ENCODE measurements at places on chromosomes 16 and 17.

GRCh38 chr16:73735954-73736353 lies 560.7 kb upstream of the PSMD7 start:
- no peak for DNase-seq

- DNase-seq = no peak
These were observed 408.2 kb downstream of the SEC14L1 start for GRCh38 chr17:77548967-77549366.

GRCh38 chr17:63480192-63480784 lies 3.4 kb downstream of the ACE start:
- DNase-seq = no peak

DNA sequence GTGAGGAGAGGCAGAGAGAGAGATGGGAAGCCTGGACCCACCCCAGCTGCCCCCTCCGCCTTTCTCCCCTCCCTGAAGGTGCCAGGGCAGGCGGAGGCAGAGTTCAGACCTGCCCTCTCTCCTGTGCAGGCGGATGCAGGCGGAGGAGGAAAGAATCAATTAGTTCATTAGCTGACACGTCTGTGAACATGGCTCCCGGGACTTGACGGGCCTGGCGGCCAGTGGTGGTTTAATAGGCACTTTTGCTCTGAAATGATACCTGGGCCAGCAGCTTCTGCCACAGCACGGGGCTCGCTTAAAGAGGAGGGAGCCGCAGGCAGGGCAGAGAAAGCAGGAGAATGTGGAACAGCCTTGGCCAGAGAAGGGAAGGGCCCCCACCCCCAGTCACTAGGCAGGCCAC lies 98.1 kb downstream of the SDK2 start:
- no peak for DNase-seq

DNA sequence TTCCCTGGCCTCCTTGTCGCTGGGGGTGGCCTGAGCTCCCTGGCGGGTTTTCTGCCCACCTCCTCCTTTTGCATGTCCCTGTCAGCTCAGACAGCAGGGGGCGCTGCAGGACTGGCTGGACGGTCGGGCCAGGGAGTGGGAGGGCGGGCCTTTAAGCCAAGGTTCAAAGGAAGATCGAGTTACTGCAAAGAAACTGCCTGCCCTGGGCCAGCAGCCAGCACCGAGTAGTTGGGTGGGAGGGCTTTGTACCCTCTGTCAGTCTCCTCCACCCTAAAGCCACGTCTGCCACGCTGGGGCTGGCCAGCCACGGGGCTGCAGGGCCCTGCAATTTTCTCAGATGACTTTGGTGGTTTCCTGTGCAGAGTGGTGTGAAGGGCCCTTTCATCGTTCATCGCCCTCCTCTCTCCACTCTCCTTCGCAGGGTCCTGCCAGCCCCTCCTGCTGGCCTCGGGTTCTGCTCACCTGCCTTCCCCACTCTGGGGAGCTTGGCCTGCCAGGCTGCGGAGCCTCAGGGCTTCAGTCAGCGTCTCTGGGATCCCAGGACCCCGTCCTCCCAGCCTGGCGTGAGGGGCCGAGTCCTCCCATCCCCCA lies 12.3 kb downstream of the GPR142 start:
- peak; percentile 84 for DNase-seq

DNA sequence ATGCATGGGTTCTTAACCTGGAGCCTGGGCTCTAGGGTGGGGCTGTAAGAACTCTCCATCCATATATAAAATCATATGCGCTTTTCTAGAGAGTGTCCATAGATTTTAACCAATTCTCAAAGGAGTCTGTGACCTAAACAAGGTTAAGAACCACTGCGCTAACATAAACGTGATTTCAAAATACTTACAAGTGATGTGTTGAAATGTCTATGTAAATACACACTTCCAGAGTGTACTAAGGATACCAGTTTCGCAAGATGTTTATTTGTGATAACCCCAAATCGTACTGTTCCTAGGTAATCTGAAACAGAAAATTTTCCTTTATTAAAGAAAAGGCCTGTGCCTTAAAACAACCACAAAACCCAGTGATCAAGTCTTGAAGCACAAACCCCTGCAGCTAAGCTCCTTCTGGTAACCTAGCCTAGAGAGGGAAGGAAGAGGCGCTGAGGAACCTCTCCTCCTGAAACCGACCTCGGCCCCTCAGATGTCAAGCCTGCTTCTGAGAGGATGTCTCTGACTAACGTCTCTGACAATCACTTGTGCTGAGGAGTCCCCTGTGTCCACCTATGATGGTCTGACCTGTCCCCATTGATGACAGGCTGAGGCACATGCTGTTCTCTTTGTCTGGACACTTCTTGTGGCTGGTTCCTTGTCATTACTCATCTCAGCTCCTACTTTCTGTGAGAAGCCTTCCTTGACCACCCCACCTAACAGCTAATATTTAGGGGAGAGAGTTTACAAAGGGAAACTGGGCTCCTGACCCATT lies 32.2 kb downstream of the SNN start:
- no peak for DNase-seq

- no peak for DNase-seq
These were observed 1.6 kb downstream of the BCAS3 start for GRCh38 chr17:60679287-60679686.

DNA sequence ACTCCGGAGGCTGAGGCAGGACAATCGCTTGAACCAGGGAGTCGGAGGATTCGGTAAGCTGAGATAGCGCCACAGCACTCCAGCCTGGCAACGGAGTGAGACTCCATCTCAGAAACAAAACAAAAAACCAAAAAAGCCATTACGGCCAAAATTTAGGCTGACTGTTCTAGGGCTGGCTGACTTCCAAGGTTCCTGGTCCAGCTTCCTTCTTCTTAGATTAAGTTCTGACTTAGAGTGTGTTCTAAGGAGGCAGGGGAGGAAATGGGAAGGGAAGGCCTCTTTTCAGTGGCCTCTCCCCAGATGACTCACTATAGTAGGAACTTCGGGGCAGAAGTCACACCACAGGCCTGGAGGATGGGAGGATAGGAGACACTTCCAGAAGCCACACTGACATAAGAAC lies 27.7 kb upstream of the CLEC18B start:
- DNase-seq = no peak

- DNase-seq = no peak
These were observed 426.0 kb upstream of the PMFBP1 start for GRCh38 chr16:72597938-72598337.

DNA sequence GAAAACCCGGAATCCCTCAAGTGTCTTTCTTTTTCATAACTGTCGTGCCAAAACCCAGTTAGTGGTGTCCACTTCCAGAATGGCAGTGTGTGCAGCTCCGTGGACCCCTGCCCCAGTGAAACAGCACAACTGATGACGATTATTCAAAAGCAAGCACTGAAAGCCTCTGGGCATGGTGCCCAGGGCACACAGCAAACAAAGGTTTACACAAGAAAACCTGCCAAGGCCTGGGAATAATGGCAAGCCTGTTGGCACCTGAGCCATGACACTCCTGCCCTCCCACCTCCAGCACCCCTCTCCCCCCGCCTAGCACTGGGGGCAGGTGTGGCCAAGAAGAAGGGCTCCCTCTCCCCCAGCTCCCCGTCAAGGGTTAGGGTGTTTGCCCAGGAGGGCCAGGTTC lies 2.8 kb downstream of the PKMYT1 start:
- DNase-seq = no peak

- no peak for DNase-seq
These were observed 36.3 kb upstream of the TEKT1 start for GRCh38 chr17:6867849-6868248.

DNA sequence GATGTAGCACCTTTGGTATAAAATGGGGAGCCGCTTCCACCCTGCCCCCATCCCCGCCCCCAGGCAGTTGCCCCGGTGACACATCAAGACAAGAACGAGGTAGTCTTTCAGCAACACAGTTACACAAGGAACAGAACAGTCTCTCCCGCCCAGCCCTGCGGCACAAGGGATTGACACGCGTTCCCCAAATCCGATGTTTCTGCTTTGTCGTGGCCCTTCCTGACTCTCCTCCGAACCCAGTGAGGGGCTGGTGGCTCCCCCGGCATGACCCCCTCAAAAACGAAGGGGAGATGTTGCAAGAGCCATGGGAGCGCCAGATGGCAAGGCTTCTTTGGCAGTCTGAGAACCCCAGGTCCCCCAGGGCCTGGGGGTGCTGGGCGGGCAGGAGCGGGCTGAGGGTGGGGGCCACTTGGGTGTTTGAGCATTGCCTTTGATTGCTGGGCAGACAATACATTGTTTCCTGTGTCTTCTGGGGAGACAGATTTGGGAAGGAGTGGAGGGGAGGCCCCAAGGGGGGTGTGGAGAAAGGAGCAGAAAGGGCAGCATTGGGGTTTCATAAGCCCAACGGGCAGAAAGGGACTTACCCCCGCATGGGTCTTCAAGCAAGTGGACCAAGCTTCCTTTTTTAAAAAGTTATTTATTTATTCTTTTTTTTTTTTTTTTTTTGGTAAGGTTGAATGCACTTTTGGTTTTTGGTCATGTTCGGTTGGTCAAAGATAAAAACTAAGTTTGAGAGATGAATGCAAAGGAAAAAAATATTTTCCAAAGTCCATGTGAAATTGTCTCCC lies 16.6 kb downstream of the COL1A1 start:
- no peak for DNase-seq

- no peak for DNase-seq
These were observed 43.1 kb downstream of the MAP2K6 start for GRCh38 chr17:69457603-69458002.

GRCh38 chr16:78593352-78593751 lies 493.9 kb downstream of the WWOX start:
- no peak for DNase-seq

- DNase-seq = peak; percentile 32
These were observed 18.0 kb upstream of the ASGR2 start for GRCh38 chr17:7132511-7133094.

DNA sequence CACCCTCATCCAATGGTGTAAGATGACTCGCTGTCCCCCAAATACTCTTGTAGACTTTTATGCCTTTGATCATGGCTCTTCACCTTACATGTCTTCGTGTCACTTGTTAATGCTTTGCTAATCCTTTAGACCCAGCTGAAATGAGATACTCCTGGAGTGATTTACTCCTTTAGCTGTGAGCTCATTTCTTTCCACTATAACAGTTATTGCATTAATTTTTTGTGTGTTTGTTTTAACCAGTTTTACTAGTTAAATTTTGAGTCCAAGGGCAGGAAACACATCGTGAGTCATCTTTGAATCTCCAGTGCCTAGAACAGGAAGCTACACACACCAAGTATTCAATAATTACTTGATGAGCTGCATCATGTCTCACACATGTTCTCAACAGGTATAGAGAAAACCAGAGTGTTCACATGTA lies 6.5 kb upstream of the CTCF start:
- no peak for DNase-seq

DNA sequence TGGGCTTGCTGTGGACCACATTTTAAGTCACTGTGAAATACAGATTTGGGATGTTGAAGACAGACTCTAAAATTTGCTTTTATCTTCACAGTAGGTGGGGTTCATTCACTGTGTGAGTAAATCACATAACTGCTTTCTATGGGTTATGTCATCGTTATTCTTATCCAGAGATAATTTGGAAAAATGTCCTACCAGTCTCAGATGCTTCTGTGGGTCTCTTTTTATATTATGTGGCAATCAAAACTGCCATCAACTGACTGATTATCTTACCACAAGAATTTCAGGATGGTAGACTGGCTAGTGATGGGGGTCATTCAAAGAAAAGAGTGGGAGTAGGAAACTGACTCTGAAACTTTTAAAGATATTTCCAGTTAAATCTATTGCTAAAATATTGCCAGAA lies 3.1 kb downstream of the HSBP1 start:
- no peak for DNase-seq

- DNase-seq = no peak
These were observed 51.4 kb downstream of the IRF8 start for GRCh38 chr16:85950136-85950918.

DNA sequence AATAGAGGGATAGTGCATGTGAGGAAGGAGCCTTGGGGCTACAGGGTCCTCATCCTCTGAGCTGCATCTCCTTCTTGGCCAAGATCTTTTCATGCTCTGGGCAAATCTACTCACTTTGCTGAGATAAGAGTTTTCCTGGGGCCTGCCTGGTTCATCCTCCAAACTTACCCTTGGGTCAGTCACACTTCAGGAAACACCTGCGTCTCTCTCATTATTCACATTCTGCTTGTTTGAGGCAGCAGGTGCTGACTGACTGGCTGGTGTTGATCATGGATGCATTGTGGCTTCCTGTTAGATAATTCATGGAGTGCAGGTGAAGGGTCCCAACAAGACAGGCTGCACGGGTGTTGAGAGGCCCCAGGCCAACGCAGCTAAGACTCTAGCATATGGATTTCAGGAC lies 162.6 kb downstream of the SALL1 start:
- no peak for DNase-seq

DNA sequence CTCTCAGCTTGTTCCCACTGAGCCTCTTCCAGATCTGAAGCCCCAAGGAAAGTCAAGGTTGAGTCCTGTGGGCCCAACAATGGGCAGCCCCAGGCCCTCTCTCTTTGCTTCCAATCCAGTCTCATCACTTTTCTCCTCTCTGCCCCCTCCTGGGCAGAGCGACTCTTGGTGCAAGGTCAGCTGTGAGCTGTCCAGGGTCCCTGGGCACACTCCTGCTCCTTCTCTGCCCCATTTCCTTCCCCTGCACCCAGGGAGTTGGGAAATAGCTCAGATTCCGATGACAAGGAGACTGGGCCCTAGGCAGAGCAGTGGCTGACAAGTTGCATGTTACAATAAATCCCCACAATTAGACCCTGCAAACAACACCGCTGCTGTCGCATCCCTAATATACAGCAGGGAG lies 16.1 kb upstream of the CRHR1 start:
- no peak for DNase-seq

DNA sequence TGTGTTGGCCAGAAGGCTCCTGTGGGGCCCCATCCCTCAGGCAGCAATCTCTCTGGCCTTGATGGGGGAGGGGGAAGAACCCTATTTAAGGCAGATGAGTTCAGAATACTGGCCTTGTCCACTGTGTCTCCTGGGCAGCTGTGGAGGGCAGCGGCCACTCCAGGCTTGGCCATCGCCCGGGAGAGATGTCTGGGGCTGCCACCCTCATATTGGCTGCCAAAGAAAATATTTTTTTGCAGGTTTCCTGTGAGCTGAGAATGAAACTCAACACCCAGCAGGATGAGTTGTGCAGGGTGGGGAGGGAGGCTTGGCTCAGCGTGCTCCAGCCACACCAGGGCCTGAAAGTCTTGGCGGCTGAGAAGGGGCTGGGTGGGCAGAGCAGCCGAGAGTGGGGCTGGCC lies 14.4 kb upstream of the TIMP2 start:
- no peak for DNase-seq

Measured in activated T-helper 9 cell treated with anti-CD3 and anti-CD28 coated beads, Interleukin-2, amount 50 U/mL, for 16 hours (primary cell).